Activated CD8-positive, alpha-beta T cell treated with anti-CD3 and anti-CD28 coated beads for 36 hours (primary cell): ENCODE measurements at places on chromosomes 5 and 9. TPM values are rescaled to one million over a fixed set of nuclear protein-coding genes. Genes with fewer than 3 reads are reported as not detected.
A peak's percentile ranks its signal among the peaks of the same experiment; 100 is the strongest.

DNA sequence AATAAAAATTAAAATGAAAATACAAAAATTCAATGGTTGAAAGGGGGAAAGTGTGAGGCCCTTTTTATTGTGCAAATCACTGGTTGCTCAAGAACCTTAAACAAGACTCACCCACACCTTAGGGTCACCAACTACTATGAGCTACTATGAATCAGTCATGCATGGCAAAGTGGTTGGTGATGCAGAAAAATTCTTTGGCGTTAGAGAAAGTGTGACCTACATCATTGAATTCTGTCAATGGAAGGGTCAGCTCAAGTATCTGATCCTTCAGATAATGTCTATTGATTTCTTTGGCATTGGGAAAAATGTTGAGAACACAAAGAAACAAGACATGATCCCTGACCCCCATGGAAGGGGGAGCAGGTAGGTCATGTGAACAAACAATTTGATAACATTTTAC lies 149.7 kb upstream of the ADCY2 start:
- no peak for DNase-seq

DNA sequence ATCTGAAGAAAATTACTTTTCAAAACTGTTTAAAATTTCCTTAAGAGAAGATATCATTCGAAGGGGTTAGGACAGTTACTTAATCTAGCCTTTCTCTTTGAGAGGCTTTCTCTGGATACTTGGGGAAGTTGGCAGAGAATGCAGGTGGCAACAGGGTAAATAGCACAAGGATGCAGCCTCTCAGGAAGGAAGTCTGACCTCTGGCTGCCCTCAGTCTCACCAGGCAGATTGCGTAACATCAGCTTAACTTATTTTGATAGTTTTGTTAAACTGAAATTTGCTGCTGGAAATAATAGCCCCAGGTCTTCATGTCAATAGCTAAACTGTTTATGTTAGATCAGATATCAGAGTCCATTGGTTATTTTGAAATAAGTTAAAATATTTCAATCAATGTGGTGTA lies 20.4 kb downstream of the CCDC192 start:
- no peak for DNase-seq

GRCh38 chr9:5552301-5552700 lies 42.0 kb downstream of the PDCD1LG2 start:
- no peak for DNase-seq

GRCh38 chr5:181221792-181222629 lies 1.1 kb upstream of the TRIM41 start:
- DNase-seq: peak; percentile 96

- no peak for DNase-seq
These were observed 76.6 kb upstream of the SPTLC1 start for GRCh38 chr9:92191801-92192200.

GRCh38 chr9:5839572-5839902 lies 6.6 kb upstream of the ERMP1 start:
- no peak for DNase-seq

- DNase-seq: no peak
These were observed 356.7 kb downstream of the NDUFS4 start for GRCh38 chr5:53917095-53917494.

- peak; percentile 30 for DNase-seq
These were observed 883 bp upstream of the RNF145 start for GRCh38 chr5:159210210-159210661.

DNA sequence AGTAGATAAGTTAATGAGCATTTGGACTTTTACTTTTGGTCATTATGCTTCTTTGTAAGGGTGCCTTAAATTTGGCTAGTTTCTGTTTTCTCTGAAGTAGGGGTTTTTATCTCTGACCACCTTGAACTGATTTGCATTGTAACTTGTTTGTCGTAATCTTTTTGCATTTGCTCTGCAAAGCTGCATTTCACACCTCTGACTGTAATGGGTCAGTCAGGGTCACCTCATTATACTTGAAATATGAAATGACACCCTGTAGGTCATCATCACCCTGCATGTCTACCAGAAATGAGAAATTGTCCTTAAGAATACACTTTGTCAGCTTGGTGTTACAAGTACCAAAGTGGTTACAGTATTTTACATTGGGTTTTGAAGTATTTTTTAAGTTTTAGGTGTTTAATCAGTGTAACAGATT lies 74.0 kb downstream of the KCNN2 start:
- DNase-seq: no peak

CLIC3 gene
- not detected for total RNA-seq

SOHLH1 gene
- total RNA-seq: not detected

OR5C1 gene
- total RNA-seq: not detected

SCGB3A1 gene
- not detected for total RNA-seq

TNPO1 gene
- total RNA-seq: 97.8 TPM

SLC27A6 gene
- not detected for total RNA-seq
